ENCODE measurements at places on chromosomes 7 and 10. TPM values are rescaled to one million over a fixed set of nuclear protein-coding genes. Genes with fewer than 3 reads are reported as not detected.

Gene TMEM178B
- 0.39 TPM for total RNA-seq

Gene MMP21
- not detected for total RNA-seq

Gene UPK3BL1
- total RNA-seq, result 59.0 TPM

Gene GPR26
- total RNA-seq, result not detected

DNA sequence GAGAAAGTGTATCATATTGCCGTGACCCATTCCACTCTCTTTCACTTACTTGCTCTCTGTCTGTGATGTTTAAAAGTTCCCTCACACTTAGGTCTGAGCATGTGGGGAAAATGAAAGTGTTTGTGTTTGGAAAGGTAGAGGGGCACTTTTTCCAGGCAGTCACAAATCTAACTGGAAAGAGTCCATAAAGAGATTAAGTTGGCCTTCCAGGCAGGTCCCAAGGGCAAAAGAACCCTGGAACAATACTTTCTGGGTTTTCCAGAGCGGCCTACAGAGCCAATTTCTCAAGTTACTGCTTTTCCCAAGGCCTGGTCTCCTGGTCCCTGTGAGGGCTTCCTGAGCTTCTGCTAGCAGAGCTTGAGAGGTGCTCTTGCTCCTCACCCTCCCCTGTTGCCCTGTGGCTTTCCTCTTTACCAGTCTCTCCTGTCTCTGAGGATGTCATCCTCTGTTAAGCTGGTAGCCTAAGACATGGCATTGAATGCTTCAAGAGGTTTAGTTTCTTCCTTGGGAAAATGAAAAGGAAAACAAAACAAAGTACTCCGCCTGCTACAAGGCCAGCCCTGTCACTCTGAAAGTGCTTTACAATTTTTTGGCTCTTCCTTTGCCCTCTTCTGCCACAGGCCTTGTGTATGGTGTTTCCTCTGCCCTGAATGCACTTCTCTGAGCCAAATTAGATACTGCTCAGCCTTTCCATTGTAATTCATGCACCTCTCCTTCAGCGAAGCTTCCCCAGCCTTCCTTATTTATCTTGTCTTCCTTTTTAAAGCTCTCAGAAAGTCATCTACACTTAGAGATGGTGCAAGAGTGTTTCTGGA is 20.1 kb downstream of the TES start:
- H3K27ac ChIP-seq, result no peak overlapping the region
- H3K27me3 ChIP-seq, result no peaks in the 10 kb centered on the region
- H3K4me3 ChIP-seq, result no peak overlapping the region
- DNase-seq, result no peak
- H3K4me1 ChIP-seq, result no peaks in the 10 kb centered on the region

DNA sequence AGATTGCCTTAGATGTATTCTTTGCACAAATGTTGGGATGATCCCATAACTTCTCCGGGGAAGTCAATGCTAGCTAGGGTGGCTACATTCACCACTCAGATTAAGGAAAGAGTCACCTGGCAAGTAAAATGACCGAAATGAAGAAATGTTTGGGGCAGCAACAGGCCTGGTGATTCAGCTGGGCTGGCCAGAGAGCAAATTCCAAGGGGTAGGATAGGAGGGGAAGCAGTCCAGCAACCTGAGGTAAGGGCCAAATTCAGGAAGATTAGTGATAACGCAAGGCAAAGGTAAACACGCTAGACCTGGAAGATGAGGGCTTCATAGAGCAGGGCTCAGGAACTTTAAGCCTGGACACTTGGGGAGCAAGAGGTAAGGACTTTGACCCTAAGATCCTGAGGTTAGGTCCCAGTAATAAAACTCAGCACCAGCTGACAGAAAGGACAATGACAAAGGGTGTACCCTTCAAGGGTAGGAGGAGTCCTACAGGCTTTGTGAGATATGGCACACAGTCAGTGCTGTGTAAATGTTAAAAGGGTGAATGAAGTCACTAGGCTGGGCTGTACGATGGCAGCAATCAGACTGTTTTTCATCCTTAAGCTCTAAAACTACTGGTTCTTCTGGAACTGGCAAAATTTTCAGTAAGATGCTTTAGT is 22.7 kb upstream of the SMNDC1 start:
- H3K4me3 ChIP-seq, result no peak overlapping the region
- H3K27ac ChIP-seq, result no peak overlapping the region
- no peaks in the 10 kb centered on the region for H3K36me3 ChIP-seq
- no peak for DNase-seq
- no peaks in the 10 kb centered on the region for H3K27me3 ChIP-seq

- H3K27me3 ChIP-seq, result no peaks in the 10 kb centered on the region
- H3K4me1 ChIP-seq, result no peaks in the 10 kb centered on the region
- H3K36me3 ChIP-seq, result no peaks in the 10 kb centered on the region
- no peak overlapping the region for H3K4me3 ChIP-seq
- H3K27ac ChIP-seq, result no peak overlapping the region
- no peak for DNase-seq
These were observed 231.7 kb downstream of the HDAC9 start for GRCh38 chr7:18727115-18727870.

DNA sequence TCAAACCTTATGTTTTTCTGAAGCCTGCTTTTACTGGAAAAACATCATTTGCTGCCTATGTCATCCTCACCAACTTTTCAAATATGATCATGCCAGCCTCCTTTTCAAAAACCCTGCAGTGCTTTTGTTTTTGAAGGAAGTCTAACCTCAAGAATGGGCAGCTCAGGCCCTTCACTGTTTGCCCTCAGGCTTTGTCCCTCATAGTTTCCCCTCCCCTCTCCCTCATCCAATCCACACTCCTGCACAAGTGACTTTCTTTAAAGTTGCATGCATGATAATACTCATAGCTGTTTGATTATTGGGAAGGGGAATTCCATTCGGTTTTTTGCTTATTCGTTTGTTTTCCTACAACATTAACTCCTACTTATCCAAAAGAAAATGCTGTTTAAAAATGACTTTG is 219.4 kb downstream of the SEMA3E start:
- no peak overlapping the region for H3K27ac ChIP-seq
- H3K36me3 ChIP-seq, result no peaks in the 10 kb centered on the region
- H3K4me3 ChIP-seq, result no peak overlapping the region
- no peaks in the 10 kb centered on the region for H3K4me1 ChIP-seq
- H3K27me3 ChIP-seq, result no peaks in the 10 kb centered on the region

GRCh38 chr7:44184873-44185446 is 4.3 kb downstream of the GCK start:
- no peaks in the 10 kb centered on the region for H3K27me3 ChIP-seq
- no peaks in the 10 kb centered on the region for H3K36me3 ChIP-seq
- H3K4me3 ChIP-seq, result no peak overlapping the region
- H3K4me1 ChIP-seq, result peaks cover 5% of the 10 kb centered on the region
- DNase-seq, result no peak

DNA sequence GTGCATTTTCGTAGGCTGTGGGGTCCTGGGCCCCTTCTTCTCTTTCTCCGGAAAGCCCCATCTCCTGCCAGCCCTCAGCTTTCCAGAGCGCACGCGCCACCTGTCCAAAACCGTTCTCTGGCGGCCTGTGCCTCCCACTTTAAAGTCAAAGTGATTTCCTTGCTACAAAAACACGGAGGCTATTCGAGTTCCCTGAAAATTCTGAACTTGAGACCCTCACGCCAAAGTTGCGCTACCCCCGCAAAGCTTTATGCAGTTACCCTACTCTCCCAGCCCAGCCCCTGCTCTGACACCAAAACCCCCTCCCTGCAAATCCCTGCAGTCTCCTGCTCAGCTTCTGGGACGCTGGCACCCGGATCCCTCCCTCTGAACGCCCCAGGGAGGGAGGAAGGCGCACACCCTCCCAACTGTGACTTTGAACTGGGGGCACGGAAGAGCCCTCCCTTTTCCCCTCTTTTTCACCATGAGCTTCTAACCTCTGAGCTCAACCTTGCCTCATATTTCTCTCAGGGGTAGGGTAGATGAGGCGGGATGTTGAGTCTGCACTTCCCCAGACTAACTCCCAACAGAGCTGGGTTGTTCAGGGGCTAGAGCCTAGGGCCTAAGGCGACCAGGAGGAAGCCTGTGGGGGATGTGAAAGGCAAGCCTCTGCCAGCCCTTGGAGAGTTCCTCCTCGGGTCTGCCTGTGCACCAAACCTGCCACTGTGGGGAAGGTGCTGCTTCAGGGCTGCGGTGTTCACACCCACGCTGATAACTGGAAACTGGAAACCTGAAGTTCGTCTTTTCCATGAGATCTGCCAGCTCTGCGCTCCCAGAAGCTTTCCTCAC is 2.7 kb upstream of the PAX4 start:
- no peaks in the 10 kb centered on the region for H3K36me3 ChIP-seq
- H3K4me1 ChIP-seq, result no peaks in the 10 kb centered on the region
- H3K4me3 ChIP-seq, result no peak overlapping the region
- DNase-seq, result no peak
- peaks cover 44% of the 10 kb centered on the region for H3K27me3 ChIP-seq
- no peak overlapping the region for H3K27ac ChIP-seq
